Stimulated activated CD8-positive, alpha-beta memory T cell treated with anti-CD3 and anti-CD28 coated beads, Interleukin-15, amount 100 ng/mL, for 48 hours (primary cell): ENCODE measurements at places on chromosomes 4 and X.

DNA sequence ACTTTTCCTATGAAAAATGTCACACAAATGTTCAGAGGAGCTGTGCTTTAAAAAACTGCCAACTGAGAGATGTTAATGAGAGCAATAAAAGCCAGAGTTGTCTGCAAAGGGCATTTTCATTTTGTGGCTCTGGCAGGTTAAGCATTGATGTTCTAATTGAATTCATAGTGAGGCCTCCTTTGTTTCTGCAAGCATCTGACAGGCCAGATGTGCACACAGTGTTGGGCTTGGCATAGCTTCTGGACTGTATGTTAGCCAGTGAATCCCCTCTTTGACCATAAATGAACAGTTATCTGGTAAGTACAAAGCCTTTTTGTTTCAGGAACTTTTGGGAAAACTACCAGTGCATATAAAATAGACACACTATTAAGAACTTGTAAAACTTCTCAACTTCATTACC, 81.9 kb downstream of the JADE3 start:
- no peak for DNase-seq

DNA sequence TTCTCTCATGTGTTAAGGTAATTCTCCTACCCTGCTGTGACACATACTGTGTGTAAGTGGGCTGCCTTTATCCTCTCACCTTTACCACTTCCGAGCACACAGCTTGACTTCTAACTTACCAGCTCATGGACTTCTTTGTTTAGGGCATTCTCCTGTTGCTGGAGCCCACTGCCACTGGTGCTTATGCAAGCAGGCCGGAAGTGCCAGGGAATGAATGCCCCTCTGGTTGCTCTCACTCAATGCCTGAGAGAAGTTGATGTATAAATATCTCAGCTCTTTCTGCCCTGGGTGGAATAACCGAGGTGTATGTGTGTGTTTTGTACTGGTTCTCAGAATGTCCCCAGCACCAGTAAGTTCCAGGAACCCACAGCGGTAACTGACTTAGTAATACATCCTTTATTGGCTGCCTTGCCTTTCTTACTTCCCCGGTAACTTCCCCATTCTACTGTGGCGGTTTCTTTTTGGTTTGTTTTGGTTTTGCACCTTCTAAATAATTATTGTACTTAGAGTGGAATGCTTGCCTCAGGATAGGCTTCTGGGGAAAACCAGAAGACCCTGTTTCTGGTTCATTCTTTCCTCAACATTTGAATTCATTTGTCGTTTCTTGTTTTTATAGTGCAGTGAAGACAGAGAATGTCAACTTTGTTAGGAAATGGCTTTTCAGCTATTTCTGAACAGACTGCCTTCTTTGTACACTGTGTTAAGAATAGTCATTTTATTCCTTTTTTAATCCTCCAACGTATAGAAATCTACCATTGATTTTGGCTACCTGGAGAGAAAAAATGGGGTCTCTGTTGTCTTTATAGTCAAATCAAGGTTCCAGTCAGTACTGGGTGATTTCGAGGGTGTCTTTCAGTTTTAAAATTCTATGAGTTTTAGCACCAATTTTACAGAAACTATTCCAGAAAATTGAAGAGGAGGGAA, 45.4 kb downstream of the CXorf58 start:
- no peak for DNase-seq

DNA sequence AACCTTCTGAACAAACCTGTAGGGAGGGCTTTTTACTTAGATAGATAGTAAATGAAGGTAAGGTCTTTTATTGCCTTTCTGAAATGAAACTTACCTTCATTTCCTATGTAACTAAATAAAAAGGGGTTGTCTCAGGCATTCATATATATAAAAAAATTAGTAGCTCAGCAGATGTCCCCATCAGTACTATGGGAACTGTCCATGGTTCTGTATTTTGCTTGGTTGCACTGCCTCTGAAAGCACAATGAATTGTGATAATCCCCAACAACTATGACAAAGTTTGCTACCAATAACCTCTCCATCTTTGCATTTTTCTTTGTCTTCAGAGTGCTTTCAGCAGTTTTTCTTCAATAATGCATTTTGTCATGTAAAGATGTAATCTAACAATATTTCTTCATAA, 222.4 kb downstream of the SLIT2 start:
- no peak for DNase-seq

GRCh38 chr4:149493492-149493891, 322.2 kb downstream of the IQCM start:
- no peak for DNase-seq

GRCh38 chr4:10577018-10577417, 107.5 kb downstream of the CLNK start:
- DNase-seq, result no peak

GRCh38 chrX:140022482-140022881, 57.2 kb upstream of the CXorf66 start:
- no peak for DNase-seq

DNA sequence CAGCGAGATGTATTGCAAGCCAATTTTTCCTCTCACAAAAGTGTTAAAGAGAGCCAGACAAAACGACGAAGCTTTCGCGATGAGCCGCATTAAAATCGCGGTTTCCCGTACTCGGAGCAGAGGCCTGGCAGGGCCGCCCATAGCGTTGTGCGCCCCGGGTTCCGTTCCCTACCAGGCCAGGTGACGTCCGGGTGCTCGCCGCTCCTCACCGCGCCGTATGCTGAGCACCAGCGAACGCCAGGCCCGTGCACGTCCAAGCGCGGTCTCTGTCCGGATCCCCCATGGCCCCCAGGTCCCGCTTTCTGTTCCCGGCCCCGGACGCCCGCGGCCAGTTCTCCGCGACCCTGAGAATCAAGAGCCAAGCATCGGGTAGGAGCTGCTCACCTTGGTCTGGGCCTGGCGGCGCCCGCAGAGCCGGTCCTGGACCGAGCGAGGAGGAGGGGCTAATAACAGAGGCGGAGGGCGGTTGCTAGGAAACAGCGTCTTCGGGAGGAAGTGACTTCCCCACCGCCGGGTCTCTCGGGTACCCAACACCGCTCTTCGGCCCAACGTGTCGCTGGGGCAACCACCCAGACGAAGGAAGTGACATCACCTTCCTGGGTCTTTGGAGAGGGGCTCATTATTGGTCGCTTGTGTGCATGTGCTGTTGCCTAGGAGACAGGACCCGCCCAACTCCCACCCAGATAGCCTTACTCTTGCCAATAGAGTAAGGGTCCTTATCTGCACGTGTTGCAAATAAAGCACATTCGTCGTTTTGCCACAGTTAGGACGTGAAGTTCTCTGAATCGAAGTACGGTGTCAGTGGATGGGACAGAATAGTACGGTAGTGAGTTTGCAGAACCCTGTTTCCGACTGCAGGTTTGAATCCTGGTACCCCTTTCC, at the start of gene MAP9:
TSS of gene MAP9 (minus strand) at position 579 of the 882 bp plus-strand sequence. CDS start 1,115 bp downstream, outside the sequence.
- peak; percentile 84 for DNase-seq

GRCh38 chr4:84870398-84871163, 95.9 kb downstream of the WDFY3 start:
- DNase-seq, result no peak

DNA sequence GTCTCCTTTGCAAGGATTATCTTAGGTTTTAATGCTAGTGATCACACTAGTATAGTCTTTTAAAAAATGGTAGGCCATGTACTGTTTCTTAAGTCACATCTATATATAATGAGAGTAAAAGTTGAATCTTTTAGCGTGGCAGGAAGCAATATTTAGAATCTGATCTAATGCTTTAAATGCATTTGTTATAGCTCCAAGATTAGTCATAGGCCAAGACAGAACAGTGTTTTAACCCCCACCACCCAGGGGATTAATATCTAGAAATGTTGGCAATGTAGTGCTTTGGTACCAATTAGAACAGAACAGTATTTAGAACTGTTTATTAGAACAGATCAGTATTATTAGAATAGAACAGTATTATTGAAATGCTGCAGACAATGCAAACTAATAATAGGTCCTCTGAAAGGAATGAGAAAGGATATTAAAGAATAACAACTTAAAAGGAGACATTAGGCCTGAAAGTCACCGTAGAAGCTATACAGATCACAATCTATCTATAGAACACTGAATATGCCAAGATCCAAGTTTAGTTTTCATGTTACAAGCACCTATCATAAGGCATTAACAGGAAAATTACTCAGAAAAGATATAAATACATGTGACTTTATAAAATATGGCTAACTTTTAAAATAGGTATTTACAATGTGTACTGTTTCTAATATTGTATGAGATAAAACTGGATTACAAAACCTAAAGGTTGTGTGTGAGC, 146.2 kb downstream of the NPNT start:
- no peak for DNase-seq

- no peak for DNase-seq
These were observed 83.4 kb downstream of the AASDH start for GRCh38 chr4:56303921-56304320.

DNA sequence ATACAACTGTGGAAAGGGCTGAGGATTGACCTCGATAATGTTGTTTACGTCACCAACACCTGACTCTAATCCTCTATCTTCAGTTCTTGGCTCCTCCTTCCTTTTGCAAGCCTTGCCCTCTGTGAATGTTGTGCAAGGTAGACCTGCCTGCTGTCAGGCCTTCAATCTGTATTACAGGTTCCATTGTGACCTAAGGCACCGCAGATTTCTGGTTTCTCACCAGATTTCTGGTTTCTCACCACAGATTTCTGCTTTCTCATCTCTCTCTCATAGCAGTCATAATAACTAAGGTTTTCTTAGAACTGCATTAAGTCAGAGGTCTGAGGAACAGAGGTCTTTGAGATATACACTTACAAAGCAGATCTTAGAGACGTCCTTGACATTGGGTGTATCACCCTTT, 51.5 kb upstream of the ETNPPL start:
- no peak for DNase-seq

- DNase-seq, result no peak
These were observed 40.6 kb downstream of the HADH start for GRCh38 chr4:108030332-108030731.

DNA sequence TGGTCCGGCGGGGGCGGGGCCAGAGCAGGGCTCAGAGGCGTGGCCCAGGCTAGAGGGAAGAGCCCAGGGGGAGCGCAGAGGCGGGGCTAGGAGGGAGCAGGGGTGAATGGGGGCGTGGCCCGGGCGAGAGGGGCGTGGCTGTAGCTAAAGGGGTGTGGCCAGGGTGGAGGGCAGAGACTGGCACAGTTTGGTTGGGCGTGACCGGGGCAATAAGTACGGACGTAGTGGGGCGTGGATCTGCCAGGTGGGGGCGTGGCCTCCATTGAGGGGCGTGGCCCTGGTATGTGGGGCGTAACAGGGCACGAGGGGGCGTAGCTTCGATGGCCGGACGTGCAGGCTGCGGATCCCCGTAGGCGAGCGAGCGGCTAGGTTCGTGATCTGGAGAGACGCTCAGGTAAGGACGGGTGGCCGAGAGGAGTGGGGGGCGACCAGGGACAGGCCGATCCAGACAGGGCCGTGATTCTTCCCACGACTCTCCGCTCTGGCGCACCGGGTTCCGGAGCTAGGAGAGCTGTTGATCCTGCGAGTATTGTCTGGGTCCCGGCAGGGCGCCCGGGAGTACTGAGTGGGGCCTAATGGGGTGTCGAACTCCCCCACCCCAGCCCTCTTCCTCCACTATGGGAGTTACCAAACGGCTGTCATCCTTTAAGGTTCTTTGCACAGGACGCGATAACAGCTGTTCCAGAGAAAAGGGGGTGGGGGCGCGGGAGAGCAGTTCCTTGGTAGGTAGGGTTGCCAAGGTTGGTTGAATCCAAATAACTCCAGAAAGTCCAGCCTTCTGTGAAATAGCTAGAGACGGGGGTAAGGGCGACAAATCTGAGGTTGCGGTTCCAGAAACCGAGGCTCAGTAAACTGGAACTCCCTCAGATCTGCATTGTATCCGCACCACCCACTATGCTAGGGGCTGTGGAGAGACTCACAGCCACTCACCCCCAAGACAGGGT, at the start of gene CA5B:
TSS of gene CA5B (plus strand) at position 312 of the 944 bp plus-strand sequence. CDS start 11,754 bp downstream, outside the sequence.
- peak; percentile 88 for DNase-seq

DNA sequence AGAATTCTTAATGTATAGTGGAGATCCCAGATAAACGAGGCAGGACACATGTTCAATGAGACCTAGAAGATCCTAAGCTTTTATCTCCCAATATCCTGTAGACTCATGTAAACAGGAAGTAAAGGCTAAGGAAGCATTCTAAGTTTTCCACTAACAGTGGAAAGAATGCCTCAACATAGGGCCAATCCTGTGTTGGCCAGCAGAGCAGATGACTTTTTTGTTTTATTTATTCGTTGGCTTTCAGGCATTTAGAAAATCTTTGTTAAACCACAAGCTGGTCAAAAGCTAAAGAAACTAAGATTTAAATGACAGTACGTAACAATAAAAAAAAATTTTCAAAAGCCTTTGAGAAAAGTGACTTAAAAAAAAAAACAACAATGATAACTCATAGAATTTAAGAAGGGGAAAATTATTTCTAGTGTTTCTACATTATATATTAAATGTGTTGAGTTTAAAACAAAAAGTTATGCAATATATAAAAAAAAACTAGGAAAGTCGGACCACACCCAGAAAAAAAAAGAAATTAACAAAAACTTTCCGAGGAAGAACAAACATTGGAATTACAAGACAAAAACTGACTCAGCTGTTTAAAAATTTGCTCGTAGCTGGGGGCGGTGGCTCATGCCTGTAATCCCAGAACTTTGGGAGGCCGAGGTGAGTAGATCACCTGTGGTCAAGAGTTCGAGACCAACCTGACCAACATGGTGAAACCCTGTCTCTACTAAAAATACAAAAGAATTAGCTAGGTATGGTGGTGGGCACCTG, 759.3 kb downstream of the FSTL5 start:
- DNase-seq, result no peak

DNA sequence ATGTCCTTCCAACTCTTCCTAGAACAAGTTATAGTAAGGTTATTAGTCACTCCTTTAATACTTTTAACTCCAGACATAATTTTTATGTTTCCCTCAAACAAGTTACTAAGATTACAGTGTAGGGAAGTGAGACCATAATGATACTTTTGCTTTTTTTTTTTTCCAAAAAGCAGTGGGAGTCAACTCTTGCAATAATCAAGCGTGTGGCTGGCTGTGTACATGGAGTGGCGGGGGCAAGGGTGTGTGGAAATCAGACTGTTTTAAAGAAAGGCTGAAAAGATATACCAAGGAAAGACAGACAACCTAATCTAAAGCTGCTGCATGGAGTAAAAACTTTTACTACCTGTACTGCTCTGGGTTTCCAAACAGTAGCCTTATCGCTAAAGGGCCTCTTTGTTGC, 4.1 kb downstream of the NOA1 start:
- no peak for DNase-seq

DNA sequence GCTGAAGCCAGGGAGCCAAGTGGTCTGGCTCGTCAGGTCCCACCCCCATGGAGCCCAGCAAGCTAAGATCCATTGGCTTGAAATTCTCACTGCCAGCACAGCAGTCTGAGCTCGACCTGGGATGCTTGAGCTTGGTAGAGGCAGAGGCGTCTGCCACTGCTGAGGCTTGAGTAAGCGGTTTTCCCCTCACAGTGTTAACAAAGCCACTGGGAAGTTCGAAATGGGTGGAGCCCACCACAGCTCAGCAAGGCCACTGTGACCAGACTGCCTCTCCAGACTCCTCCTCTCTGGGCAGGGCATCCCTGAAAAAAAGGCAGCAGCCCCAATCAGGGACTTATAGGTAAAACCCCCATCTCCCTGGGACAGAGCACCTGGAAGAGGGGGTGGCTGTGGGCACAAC, 353.8 kb downstream of the NAP1L3 start:
- DNase-seq, result no peak
